ENCODE measurements at places on chromosomes 2 and 18. TPM values are rescaled to one million over a fixed set of nuclear protein-coding genes. Genes with fewer than 3 reads are reported as not detected.

The MAPK4 gene
- total RNA-seq: not detected

The HK2 gene
- 13.3 TPM for total RNA-seq

The MBOAT2 gene
- 26.4 TPM for total RNA-seq

The LYPD6 gene
- total RNA-seq: 2.3 TPM

The CABYR gene
- total RNA-seq: 1.0 TPM

The GALR1 gene
- total RNA-seq: not detected

The MAL gene
- total RNA-seq: not detected

The GKN2 gene
- total RNA-seq: not detected

The IL18R1 gene
- total RNA-seq: 0.51 TPM

The SKA1 gene
- 43.1 TPM for total RNA-seq

DNA sequence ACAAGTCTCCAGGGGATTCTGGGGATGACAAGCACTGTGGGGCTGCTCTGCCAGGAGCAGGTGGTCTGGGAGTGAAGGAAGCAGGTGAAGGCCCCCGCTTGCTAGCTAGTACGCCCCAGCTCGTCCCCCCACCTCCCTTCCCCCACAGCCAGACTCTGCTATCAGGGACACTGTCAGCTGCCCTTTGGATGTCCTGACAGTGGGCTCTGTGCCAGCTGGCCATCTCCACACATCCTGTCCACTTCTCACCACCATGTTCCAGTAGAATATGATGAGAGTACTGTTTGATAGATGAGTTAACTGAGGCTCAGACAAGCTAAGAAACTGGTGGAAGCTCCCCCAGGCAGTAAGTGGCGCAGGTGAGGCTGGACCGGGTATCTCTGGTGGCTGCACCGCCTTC lies 276.2 kb downstream of the CELF4 start:
- DNase-seq: no peak

DNA sequence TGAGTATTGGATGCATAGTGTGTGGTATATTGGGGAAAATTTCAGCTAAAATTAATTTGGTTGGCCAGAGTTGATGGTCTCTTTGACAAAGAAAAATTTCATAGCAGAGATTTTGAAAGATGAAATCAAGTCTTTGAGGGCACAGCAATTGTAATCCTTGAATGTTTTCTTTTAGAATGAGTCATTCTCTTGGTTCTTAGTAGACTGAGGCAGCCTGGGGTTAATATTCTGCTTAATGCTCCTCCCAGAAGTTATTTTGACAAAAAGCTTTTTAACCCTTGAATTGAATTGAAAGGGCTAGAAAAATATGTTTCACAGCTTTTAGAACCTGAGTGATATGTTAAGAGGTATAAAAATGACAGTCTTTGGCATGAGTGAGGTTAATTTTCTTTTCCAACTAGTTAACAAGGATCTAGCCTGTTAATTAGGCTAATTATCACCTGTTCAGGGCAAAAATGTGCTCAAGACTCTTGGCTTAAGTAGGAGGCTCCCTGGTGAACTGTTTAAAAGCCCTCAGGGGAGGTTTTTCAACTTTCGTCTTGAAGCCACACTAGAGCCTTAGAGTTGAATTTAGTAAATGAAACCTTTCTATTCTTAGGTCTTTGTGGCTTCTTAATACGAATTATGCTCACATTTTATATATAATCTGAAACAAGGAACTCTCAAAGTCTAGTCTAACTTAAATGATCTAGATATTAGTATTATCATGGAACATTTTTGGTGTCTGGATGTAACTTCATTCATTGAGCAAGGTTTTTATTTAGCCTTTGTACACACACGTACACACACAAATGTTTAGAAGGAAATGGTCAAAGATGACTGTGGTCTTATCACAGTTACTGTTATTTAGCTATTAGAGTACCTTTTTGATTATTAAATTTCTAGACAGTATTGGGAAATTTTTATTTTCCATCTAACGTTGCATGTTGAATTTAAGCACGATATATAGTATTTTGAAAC lies 272.5 kb downstream of the ZNF407 start:
- no peak for DNase-seq

GRCh38 chr18:76572518-76573247 lies 77.6 kb upstream of the ZNF516 start:
- no peak for DNase-seq

- no peak for DNase-seq
Observed at GRCh38 chr18:79641722-79642497, 37.7 kb upstream of the CTDP1 start.

DNA sequence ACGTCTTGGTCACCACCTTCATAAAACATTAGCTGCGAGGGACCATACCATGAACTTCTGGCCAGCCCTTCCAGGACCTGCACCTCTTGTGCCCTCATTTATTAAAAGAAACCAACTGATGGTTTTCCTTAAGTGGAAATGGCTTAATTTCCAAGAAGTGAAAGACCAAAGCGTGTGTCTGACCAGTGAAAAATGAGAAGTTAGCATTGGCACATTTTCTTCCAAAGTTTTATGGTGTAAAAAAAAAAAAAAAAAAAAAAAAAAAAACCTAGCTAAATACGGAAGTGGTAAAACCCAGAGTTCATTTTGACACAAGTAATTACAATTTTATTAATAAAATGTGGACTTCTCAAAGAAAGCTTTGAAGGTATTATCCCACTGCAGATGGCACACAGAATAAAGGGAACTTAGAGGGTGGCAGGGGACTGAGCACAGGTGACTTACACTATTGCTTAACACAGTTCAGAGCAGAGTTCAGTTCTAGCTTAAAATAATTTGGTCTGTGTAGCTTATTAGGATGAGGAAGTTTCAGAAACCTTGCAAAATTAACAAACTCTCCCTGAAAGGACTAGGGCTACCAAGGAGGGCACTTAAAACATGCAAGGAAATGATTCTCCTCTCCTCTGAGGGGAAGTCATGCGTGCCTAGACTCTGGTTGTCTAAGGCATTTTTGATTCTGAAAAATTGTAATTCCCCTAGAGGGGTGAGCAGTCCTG lies 42.2 kb upstream of the EPG5 start:
- DNase-seq: no peak

GRCh38 chr2:128394007-128394730 lies 75.5 kb upstream of the HS6ST1 start:
- DNase-seq: no peak

DNA sequence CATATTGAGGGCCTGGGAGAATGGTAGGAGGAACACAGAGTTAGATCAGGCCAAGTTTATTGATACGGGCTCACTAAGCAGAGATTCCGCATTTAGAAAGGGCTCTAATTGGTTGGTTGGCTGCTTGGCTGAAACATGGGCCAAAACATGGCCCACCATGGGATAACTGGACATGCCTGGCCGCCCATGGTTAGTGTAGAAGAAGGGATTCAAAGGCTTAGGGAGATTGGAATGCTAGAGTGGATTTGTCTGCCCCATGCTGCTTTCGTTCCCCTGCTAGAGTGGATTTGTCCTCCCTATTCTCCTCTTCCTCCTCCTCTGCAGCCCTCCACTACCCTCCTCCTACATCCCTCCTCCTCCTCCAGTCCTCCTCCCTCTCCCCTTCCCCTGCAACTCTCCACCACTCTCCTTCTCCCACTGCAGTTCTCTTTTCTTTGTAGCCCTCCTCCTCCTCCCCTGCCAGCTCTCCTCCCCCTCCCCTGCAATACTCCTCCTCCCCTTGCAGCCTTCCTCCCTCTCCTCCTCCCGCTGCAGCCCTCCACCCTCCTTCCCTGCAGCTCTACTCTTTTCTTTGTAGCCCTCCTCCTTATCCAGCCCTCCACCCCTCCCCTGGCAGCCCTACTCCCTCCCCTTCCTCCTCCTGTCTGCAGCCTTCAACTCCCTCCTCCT lies 17.2 kb downstream of the BOK start:
- no peak for DNase-seq

GRCh38 chr2:135311268-135311667 lies 219.8 kb downstream of the ZRANB3 start:
- no peak for DNase-seq

DNA sequence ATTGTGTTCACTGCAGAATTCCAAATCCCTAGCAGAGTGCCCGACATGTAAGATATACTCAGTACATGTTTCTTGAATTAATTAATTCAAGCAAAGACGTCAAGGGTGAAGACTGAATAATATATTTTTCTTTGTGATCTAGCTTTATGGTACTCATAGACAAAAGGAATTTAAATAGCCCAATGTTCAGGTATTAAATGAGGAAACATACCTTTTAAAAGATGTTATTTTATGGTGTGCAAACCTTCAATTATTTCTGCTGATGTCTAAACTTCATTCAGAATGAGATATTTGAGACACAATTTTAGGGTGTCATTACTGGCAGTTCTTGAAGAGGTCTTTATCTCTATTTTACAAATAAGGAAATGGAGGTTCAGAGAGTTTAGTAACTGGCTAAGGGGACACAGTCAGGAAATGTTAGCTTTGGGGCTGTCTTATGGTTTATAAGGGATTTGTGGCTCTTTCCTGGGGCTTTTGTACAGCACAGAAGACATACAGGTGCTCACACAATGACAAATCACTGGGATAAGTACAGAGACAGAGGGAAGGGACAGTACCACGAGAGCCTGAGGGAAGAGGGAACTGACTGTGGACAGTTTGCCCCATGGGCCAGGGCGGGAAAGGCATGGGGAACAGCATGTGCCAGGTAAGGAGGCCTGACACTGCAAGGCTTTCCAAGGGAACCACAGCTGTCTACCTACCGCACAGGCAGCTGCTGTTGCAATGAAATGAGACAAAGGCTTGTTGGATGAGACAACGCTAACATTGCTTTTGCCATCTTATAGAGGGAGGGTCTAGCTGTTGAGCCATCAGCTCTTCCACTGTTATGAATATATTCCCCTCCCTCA lies 155.3 kb downstream of the DDX1 start:
- no peak for DNase-seq

DNA sequence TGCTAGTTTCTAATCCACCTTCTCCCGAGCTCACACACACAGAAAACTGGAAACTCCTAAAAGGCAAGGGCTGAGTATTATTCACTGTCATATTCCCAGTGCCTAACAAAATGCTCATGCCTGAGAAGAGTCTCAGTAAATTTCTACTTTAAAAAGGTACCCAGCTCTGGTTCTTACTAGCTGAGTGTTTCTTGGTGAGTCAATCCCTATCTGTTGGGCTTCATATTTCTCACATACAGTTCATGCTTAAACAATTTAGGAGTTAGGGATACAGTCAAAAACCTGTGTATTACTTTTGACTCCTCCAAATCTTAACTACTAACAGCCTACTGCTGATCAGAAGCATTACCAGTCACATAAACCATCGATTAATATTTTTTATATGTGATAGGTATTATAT lies 204.9 kb downstream of the EN1 start:
- DNase-seq: no peak

- no peak for DNase-seq
Observed at GRCh38 chr2:151568501-151568900, 158.8 kb downstream of the RIF1 start.

GRCh38 chr2:108165729-108166128 lies 74.0 kb upstream of the SULT1C3 start:
- no peak for DNase-seq

DNA sequence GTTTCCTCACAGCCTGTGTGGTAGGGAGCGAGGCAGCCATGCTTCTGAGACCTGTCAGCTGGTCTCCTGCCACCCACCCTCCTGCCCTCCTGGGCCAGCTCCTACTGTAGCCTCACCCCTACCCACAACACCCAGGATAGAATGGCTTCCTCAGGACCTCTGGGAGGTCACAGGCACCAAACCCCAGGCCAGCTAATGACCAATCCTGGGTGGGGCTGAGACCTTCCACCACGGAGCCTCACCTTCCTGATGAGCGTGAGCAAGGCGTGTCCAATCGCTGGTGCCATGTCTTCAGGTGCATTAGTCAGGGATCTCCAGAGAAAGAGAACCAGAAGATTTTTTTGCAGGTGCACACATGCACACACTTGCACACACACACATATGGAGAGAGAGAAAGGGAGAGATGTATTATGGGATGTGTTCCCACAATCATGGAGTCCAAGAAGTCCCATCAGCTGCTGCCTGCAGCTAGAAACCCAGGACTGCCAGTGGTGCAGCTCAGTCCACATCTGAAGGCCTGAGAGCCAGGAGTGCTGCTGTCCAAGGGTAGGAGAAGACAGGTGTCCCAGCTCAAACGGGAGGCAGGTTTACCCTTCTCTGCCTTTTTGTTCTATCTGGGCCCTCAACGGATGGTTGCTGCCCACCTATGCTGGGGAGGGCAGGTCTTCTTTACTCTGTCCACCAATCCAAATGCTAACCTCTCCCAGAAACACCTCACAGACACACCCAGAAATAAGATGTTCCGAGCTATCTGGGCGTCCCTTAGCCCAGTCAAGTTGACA lies 70.4 kb upstream of the HDAC4 start:
- no peak for DNase-seq

DNA sequence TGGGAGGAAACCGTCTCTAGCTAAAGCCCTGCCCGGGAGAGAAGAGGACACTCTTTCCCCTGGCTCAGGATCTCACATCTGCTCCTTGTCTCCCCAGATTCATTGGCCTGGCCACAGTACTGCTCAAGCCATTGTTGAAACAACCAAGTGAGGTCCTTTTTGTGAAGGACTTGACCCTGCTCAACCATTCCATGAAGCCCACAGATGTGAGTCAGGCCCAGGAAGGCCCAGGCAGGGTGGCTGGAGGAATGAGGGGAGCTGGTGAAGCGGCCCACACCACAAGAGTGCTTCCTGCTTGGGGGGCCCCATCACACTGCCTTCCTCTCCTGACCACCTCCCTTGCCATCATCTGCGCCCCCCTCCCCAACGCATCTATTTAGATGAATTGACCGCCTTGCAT lies 5.1 kb downstream of the FER1L5 start:
- DNase-seq: no peak

GRCh38 chr18:37674570-37674969 lies 109.0 kb upstream of the CELF4 start:
- peak; percentile 74 for DNase-seq

- DNase-seq: peak; percentile 43
Observed at GRCh38 chr2:190781604-190782198, 98.9 kb upstream of the GLS start.

DNA sequence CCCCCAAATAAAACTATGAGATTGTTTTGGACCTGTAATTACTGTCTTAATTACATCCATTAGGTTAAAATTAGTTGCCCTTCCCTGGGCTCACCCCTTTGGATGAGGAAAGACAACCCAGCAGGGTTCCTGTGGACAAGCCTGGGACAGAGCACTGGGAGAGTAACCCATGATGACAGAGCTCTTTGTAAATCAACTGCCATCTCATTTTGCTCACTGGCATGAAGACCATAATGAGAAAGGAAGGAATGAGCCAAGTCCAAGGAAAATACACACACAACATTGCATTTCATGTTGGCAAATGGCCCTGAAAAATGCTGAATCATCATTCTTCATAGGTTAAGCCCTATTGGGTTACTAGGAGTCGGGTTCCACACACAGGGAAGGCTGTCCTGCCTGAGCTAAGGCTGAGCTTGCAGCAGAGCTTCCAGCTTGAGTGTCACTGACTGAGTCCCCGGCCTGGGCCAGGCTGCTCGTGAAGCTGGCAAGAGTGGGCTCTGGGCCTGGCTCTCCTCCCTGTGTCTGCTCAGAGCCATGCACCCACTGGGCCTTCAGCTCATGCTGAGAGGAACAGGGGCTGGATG lies 94.1 kb upstream of the ACAA2 start:
- DNase-seq: peak; percentile 27

Measured in HT1080 (cell line).